ENCODE measurements at places on chromosomes 7 and 10.

GRCh38 chr10:31288962-31289361, 30.1 kb upstream of the ZEB1 start:
- DNase-seq = no peak

GRCh38 chr7:150871601-150872000, 19.3 kb downstream of the AOC1 start:
- DNase-seq = no peak

DNA sequence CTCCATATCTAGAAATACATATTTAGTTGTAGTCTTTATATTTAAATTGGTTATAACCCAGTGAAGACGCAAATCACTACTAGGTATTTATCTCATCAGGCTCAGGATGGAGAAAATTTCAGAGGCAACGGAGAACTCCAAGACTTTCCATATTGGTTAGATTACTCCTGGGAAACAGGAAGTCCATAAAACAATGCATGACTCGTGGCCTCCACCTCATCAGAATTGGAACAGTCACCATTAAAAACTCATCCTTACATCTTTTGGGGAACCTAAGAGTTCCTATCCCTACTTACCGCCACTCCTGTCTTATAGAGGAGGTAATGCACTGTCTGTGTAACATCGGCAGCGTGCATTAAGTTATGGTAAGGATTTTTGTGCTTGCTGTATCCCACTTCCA, 177.6 kb downstream of the PPP1R17 start:
- DNase-seq = no peak

DNA sequence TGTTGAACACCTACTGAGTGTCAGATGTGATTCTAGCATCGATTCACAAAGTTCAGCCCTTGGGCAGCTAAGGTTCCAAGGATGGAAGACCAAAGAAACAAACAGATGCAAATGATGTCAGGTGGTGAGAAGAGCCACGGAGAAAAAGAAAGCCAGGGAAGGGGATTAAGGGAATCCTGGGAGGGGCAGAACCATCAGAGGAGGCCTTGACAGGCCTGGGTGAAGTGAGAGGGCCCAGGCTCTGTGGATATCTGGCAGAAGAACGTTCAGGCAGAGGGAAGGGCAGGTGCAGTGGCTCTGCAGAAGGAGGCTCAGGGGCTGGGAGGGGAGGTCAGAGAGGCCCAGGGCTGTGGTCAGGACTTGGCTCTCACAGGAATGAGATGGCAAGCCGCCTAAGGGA, 90.4 kb downstream of the C10orf105 start:
- DNase-seq = no peak

GRCh38 chr7:156950381-156950858, 908 bp downstream of the NOM1 start:
- no peak for DNase-seq

DNA sequence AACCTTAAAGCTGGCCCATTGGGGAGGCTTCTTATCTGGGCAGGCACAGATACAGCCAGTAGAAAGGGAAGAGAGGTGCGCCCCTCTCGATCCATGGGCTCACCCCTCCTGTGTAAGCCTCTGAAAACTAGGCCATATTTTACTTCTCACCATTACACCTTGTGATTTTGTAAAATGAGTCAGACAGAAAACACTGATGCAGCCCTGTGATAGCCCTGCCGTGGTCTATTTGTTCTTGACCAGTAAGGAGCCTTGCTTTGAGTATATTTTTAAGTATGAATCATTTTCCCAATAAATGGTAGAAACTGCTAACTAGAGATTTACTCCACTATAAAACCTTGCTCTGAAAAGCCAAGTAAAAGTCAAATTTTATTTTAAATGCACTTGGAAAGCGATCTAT, 329.8 kb upstream of the MBL2 start:
- no peak for DNase-seq

DNA sequence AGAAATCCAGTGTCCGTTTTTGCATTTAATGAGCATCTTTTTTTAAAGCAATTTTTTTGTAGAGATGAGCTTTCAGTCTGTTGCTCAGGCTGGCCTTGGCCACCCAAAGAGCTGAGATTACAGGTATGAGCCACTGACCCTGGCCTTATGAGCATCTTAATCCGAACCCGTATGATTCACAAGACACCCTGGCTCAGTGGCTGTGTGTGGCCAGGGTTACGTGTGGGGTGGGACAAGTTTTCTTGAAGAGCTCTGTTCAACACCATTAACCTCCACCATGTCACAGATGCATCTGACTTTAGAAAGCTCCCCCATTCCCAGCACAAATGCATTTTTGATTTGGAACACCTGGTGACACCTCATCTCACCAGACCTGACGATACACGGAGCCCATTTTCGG, 166.5 kb upstream of the PITRM1 start:
- no peak for DNase-seq

GRCh38 chr7:157961731-157962457, 625.1 kb downstream of the DNAJB6 start:
- DNase-seq = no peak

DNA sequence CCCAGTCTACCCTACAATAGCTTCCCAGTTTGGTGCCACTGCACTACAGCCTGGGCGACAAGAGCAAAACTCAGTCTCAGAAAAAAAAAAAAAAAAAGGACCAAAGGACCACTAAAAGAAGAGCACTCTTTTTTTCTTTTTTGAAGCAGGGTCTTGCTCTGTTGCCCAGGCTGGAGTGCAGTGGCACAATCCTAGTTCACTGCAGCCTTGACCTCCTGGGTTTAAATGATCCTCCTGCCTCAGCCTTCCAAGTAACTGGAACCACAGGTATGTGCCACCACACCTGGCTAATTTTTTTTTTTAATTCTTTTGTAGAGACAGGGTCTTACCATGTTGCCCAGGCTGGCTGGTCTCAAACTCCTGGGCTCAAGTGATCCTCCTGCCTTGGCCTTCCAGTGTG, 14.0 kb downstream of the PLAU start:
- DNase-seq = no peak

GRCh38 chr7:22944022-22944421, 69.9 kb downstream of the HYCC1 start:
- no peak for DNase-seq

Measured in NCI-H446 treated with DMSO at 0.1 percent for 48 hours (cell line).